ENCODE measurements at places on chromosomes 12 and 14.

GRCh38 chr12:19692091-19692490, 252.8 kb downstream of the AEBP2 start:
- DNase-seq: no peak

GRCh38 chr14:21626491-21627230, 8.1 kb downstream of the OR10G2 start:
- no peak for DNase-seq

GRCh38 chr12:125978286-125978685, 913.1 kb downstream of the AACS start:
- DNase-seq: no peak

- DNase-seq: no peak
Measured at GRCh38 chr14:89158701-89159100, 258.3 kb downstream of the FOXN3 start.

DNA sequence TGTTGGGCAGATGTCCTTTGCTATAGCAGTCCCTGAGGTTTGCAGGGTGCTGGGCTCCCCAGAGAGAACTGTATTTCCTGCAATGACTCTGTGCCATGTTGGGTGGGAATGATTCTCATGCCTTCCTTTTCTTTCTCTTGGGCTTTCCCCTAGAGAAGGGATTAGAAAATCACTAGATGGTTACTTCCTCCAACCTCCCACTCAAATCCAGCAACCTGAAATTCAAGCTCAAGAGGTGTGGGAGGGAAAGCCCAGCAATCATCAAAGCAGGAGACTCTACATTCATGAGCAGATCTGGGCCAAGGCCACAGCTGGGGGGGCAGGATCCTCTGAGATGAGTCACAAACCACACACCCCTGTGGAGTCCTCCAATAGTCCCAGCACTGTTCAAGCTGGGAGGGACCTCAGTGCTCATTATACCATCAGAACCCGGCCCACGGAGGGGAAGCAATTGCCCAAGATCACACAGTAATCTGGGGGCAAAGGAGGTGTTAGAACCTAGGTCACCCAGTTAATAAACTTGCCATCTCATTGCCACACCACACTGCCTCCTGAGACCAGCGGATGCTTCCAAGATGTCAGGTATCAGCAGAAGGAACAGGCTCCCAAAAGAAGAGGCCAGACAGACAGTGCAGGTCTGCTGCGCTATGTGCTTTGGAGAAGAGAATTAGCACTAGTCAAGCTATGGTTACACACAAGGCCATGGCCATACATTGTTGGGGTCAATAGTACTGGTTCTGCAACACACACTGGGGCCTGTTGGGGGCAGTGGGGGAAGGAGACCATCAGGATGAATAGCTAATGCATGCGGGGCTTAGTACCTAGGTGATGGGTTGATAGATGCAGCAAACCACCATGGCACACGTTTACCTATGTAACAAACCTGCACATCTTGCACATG, 65.7 kb downstream of the TTC9 start:
- no peak for DNase-seq

- no peak for DNase-seq
Measured at GRCh38 chr12:67459173-67459572, 189.4 kb upstream of the DYRK2 start.
